CD4-positive, alpha-beta T cell (primary cell): ENCODE measurements at places on chromosomes 1 and 21.

- no peak for DNase-seq
Measured at GRCh38 chr1:197277166-197277565, 9.1 kb downstream of the CRB1 start.

GRCh38 chr1:3516911-3517675 is 62.6 kb downstream of the ARHGEF16 start:
- DNase-seq, result no peak

GRCh38 chr1:54335011-54335754 is 71.0 kb downstream of the SSBP3 start:
- no peak for DNase-seq

DNA sequence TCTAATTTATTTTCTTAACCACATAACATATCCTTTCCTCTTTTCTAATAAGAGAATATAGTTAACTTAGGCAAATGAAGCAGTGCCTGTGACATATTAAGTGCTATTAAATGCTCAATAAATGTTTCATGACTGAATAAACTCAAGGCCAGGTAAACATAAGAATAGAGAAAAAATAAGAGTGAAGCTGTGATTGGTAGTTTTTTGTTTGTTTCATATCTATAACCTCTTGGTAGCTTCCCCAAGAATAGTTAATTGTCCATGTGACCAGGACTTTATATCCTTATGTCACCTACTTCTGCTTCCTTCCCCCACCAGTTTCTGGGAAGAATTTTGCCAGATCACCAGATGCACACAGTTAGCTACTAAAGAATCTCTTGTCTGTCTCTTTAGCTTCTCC is 295.1 kb upstream of the ST6GALNAC5 start:
- no peak for DNase-seq

DNA sequence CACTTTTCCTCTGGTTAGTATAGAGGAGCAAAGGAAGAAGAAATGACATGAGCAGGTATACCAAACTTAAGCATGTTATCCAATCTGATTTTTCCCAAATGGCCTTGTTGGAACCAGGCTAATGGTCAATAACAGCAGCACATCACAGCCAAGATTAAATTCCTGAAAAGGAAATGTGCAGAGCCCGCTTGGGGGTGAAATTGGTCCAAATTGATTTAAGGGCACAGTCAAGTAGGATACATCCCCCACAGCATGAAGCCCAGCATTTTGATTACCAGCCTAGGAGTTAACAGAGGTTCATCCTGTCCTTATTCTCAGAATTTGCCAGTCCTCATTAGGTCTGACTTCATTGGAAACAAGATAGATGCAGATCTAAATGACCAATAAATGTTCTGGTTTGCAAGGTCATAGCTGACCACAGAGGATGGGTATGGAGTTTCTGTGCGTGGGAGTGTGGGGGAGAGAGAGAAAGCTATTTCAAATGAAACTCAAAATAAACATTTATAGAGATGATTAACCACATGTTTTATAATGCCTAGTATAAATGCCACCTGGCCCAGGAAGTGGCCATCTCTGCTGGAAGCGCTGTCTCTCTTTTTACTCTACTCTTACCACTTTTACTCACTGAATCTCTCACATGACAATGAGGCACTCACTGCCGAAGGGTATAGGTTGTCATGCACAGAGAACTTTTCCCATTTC is 38.7 kb downstream of the RGS5 start:
- DNase-seq, result no peak

DNA sequence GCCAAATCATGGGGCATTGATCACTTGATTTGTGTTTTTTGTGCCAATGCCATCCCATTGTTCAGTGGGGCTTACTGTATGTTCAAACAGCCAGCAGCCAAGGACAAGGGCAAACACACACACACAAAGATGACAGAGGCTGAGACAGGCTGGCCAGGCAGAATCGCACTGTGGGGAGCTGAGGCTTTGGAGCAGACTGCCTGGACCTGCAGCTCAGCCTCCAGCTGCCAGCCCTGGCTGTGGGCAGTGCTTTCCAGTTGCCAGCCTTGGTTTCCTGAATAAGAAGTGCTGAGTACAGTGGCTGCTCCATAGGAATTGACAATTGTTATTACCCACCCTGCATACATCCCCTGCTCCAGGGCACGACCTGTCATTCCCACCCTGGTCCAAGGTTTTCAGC is 16.9 kb upstream of the PCP4 start:
- no peak for DNase-seq

- no peak for DNase-seq
Measured at GRCh38 chr1:78836726-78837125, 169.8 kb downstream of the ADGRL4 start.

DNA sequence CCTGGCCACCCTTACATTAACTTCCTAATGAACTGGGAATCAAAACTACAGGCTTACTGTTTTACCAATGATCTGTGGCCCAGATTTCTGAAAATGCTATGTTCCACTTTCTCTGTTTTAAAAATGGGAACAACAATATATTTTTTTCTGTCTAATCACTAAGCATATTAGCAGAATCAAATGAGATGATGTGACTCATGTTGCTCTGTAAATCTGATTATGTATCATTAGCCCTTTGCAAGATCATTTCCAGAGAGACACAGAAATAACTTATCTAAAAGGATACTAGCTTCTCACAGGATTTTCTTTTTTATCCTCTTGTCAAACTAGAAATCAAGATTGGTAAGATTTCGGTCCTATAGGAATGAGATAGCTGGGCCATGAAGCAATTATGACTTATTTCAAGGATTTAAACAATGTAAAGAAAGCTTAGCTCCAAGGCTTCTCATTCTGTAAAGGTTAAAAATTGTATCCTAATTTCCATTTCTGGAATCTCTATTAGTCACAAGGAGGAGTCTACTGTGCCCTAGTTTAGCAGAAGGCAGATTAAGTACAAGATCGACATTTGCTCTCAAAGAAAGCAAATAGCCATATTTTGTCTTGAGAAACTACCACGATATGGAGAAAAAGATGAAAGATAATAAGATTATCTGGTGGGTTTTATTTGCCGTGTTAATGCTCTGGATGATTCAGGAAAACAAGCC is 32.4 kb upstream of the CAMSAP2 start:
- no peak for DNase-seq

DNA sequence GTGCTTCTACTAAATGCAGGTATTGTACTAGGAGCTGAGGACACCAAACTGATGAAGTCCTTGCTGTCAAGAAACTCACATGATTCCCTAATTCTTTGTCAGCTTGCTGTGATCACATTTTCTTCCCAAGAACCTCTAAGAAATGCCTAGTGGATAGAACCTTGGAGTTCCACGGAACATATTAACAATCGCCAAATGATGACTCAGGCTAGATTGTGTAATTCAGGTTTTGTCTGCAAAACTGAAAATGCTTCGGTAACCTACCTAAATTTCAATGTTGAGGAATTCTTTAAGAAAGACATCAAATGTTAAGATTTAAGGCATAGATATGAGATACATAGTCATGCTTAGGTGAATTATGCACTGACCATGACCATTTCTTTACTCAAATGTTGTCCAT is 1.7 kb upstream of the GADD45A start:
- no peak for DNase-seq
